Astrocyte (in vitro differentiated cells and primary cell): ENCODE measurements at places on chromosomes 1 and 21. TPM values are rescaled to one million over a fixed set of nuclear protein-coding genes. Genes with fewer than 3 reads are reported as not detected.
A peak's percentile ranks its signal among the peaks of the same experiment; 100 is the strongest.

The OR10Z1 gene
- total RNA-seq, result not detected in 2 replicates

The ADCY10 gene
- 0.07 and 0.27 TPM in 2 replicates for total RNA-seq

The GPA33 gene
- 0.99 and 1.2 TPM in 2 replicates for total RNA-seq

The SCMH1 gene
- total RNA-seq, result 18.0 and 18.4 TPM in 2 replicates

DNA sequence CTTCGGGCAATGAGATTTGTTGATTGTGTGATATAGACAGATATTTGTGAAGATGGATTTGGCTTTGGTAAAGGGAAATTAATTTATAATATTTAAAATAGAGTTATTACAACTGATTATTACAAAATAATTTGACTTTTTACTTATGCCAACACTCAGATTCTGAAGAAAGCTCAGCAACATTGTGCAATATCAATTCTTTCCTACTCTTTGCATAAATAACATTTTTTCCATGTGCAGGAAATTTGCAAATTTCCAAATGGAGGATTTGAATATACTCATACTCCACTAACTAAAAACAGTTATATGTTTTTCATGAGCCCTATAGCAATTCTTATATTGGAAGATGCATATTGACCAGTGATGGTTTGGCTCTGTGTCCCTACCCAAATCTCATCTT, 676.4 kb upstream of the ADAMTS5 start:
- H3K4me1 ChIP-seq, result no peaks in the 10 kb centered on the region
- H3K4me3 ChIP-seq, result no peak overlapping the region
- H3K36me3 ChIP-seq, result no peaks in the 10 kb centered on the region
- no peak overlapping the region for H3K27ac ChIP-seq
- DNase-seq, result no peak

- no peak overlapping the region for H3K27ac ChIP-seq
- H3K27me3 ChIP-seq, result no peaks in the 10 kb centered on the region
- no peaks in the 10 kb centered on the region for H3K4me1 ChIP-seq
- H3K36me3 ChIP-seq, result no peaks in the 10 kb centered on the region
- no peak for DNase-seq
These were observed 84.5 kb downstream of the SPATA17 start for GRCh38 chr1:217715681-217716080.

DNA sequence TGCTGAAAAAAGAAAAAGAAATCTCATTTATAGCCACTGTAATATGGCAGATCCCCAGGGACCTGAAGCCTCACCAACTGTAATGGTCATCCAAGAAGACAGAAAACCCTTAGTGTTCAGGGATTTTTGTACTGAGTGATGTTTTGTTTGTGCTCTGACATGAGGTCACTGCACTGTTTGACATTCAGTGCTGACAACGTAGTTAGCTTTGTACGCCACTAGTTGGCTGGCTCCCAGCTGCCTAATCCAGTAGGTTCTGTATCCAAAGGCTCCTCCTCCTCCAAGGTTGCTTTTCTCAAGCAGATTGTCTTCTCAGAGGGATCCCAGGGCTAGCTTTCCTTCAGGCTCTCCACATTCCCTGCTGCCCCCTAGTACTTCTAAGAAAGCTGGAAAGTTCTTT, 9.5 kb upstream of the YRDC start:
- no peaks in the 10 kb centered on the region for H3K4me1 ChIP-seq
- no peak for DNase-seq
- no peaks in the 10 kb centered on the region for H3K27me3 ChIP-seq
- no peak overlapping the region for H3K4me3 ChIP-seq
- H3K36me3 ChIP-seq, result peaks cover 22% of the 10 kb centered on the region

GRCh38 chr1:44154049-44154448, 12.6 kb upstream of the KLF18 start:
- peaks cover 3% of the 10 kb centered on the region for H3K4me1 ChIP-seq
- H3K36me3 ChIP-seq, result no peaks in the 10 kb centered on the region
- no peak overlapping the region for H3K27ac ChIP-seq
- peak; percentile 12 for DNase-seq
- H3K27me3 ChIP-seq, result peaks cover 18% of the 10 kb centered on the region
- no peak overlapping the region for H3K4me3 ChIP-seq

DNA sequence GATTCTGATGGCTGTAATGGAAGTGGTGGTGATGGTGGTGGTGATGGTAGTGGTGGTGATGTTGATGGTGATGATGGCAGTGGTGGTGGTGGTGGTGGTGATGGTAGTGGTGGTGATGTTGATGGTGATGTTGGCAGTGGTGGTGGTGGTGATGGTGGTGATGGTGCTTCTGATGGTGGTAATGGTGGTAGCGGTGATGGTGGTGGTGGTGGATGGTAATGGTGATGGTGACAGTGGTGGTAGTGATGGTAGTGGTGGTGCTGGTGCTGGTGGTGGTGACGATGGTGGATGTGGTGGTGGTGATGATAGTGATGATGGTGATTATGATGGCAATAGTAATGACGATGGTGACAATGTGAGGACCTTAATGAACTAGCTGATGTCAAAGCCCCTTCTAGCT, 35.6 kb upstream of the LRRC3 start:
- H3K4me1 ChIP-seq, result no peaks in the 10 kb centered on the region
- H3K4me3 ChIP-seq, result no peak overlapping the region
- H3K27me3 ChIP-seq, result no peaks in the 10 kb centered on the region
- H3K27ac ChIP-seq, result no peak overlapping the region

- H3K27ac ChIP-seq, result no peak overlapping the region
- H3K4me1 ChIP-seq, result no peaks in the 10 kb centered on the region
- H3K36me3 ChIP-seq, result no peaks in the 10 kb centered on the region
- H3K27me3 ChIP-seq, result no peaks in the 10 kb centered on the region
These were observed 76.7 kb downstream of the SLC35F3 start for GRCh38 chr1:233981042-233981675.

GRCh38 chr1:5574641-5575040, 417.6 kb downstream of the NPHP4 start:
- DNase-seq, result no peak
- no peaks in the 10 kb centered on the region for H3K36me3 ChIP-seq
- H3K27me3 ChIP-seq, result no peaks in the 10 kb centered on the region
- no peaks in the 10 kb centered on the region for H3K4me1 ChIP-seq
- no peak overlapping the region for H3K27ac ChIP-seq

DNA sequence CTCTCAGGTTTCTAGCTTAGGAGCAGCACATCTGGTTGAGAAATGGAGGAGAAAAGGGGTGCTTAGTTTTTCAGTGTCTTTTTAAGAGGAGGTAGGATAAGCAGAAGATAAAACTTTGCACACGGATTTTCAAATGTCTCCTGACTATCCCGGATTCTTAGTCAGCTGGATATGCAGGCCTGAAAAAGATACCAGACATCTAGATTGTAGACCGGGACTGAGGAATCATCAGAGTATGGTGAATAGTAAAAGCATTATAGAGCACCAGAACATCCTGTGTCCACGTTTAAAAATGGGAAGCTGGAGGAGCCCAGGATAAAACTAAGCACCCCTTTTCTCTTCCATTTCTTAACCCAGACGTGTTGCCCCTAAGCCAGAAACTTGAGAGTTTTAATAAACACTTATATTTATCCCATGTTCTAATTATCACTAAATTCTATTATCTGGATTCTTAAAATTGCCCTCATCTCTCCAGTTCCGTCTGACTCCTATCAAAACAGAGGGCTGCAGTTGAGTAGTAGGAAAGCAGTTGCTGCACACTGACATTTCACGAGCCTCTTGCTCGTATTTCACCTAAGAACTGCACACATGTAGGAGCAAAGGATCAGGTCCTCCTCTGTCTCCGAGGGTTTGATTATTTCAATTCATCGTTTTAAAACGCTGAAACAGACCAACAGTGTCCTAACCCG, 609 bp downstream of the PIGK start:
- peaks cover 2% of the 10 kb centered on the region for H3K4me1 ChIP-seq
- H3K27ac ChIP-seq, result peak overlapping the region; percentile 66
- no peaks in the 10 kb centered on the region for H3K36me3 ChIP-seq

- no peak overlapping the region for H3K27ac ChIP-seq
- no peak for DNase-seq
These were observed 31.7 kb downstream of the A3GALT2 start for GRCh38 chr1:33288976-33289857.

- no peak for DNase-seq
- no peaks in the 10 kb centered on the region for H3K4me1 ChIP-seq
- H3K27ac ChIP-seq, result no peak overlapping the region
These were observed 322.6 kb downstream of the HHIPL2 start for GRCh38 chr1:222225316-222225691.

DNA sequence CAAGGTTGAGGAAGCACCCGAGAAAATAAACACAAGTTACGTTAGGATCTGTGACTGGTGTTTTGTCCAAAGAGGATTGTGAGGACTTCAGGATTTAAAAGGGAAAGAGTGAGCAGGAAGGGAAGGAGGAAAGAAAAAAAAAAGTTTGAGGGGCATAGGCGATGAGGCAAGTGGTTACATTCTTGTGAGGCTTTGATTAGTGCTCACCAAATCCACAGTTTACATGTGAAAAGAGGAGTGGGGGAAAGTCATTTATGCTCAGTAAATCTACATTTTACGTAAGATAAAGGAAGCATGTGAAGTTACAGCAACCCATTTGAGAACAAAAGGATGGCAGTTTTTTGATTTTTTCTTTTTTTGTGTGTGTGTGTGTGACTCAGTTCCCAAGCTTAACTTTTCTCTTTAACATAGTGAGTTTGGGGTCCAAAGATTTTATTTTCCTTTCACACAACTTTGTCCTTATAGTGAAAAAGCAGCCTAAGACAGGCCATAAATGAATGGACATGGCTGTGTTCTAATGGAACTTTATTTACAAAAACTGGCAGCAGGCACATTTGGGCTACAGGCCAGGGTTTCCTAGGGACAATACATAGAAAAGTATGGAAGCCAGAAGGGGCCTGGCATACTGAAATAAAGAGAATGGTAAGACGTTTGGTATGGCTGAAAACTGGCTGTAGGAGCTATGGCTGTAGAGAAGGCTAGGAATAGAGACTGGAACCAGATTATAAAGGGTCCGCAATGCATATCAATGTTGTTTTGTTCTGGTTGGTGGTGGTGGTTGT, 121.7 kb downstream of the FGGY start:
- H3K4me3 ChIP-seq, result no peak overlapping the region
- H3K27me3 ChIP-seq, result no peaks in the 10 kb centered on the region
- H3K36me3 ChIP-seq, result no peaks in the 10 kb centered on the region
- H3K4me1 ChIP-seq, result no peaks in the 10 kb centered on the region
- no peak overlapping the region for H3K27ac ChIP-seq

GRCh38 chr1:186207391-186208085, 167.5 kb downstream of the TPR start:
- no peak overlapping the region for H3K27ac ChIP-seq
- H3K4me1 ChIP-seq, result no peaks in the 10 kb centered on the region
- H3K4me3 ChIP-seq, result no peak overlapping the region
- H3K27me3 ChIP-seq, result no peaks in the 10 kb centered on the region

DNA sequence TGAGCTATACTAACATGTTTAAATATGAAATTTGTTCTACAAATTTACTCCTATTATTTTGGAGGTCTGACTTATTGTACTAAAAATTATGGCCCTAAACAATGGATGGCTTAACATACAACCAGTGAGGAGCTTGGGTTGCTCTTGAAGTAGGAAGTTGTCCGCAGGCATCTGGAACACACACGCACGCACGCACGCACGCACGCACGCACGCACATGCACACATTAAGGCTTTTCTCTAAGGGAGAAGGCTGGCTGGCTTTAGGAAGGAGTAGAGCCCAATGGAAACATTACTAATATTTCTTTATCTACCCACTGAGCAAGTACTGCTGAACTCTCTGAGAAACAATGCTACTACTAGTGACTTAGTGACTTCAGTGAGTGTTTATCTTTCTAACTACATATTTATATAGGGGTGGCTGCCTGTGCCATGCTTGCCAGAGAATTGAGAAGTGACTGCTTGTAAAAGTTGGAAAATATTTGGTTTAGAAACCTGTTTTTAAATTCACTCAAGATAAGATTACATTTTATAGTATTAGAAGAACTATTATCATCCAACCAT, 16.2 kb upstream of the ARHGAP29 start:
- no peaks in the 10 kb centered on the region for H3K36me3 ChIP-seq
- no peak for DNase-seq
- H3K27ac ChIP-seq, result no peak overlapping the region
- peaks cover 14% of the 10 kb centered on the region for H3K4me1 ChIP-seq
- no peak overlapping the region for H3K4me3 ChIP-seq

GRCh38 chr1:165869343-165869742, 41.9 kb downstream of the UCK2 start:
- no peaks in the 10 kb centered on the region for H3K27me3 ChIP-seq
- H3K36me3 ChIP-seq, result no peaks in the 10 kb centered on the region
- H3K27ac ChIP-seq, result no peak overlapping the region
- H3K4me1 ChIP-seq, result no peaks in the 10 kb centered on the region
- DNase-seq, result no peak
- H3K4me3 ChIP-seq, result no peak overlapping the region

GRCh38 chr1:42168391-42168670, 3.8 kb upstream of the GUCA2A start:
- H3K4me1 ChIP-seq, result peaks cover 5% of the 10 kb centered on the region
- H3K4me3 ChIP-seq, result no peak overlapping the region
- no peak overlapping the region for H3K27ac ChIP-seq
- no peak for DNase-seq
- H3K27me3 ChIP-seq, result no peaks in the 10 kb centered on the region

DNA sequence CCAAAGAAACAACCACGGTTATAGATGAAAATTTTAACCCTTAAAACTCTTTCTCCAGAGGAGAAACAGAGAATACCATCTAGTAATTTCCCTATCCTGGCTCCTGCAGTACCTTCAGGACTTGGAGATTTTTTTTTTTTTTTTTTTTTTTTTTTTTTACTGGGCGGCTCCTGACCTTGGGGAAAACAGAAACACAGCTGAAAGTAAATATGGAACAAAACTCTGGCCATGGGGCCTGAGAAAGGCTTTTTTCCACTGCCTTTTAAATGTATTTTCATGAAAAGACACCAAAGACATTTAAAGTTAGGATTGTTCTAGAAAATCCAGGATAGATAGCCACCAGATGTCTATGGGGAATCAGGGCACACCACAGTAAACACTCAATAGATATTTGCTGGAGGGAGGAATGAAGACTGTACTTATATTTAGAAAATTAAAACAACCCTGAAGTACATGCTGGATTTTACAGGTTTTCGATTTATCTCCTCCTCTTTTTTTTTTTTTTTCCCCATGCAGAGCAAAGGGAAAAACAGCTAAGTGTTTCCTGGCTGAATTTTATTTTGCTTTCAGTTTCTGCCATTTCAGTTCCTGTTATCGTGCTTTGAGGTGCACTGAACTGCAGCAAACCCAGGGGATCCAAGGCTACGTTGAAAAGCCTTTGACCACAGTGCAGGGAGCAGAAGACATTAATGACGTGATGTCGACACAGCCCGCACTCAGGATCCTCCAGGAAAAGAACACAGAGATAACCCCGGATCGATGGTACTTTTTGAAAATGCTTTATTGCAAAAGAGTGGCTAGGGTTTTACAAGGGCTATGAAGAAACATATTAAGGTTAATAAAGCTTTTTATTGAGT, 35.7 kb upstream of the CNN3 start:
- peak overlapping the region; percentile 45 for H3K4me3 ChIP-seq
- no peaks in the 10 kb centered on the region for H3K36me3 ChIP-seq
- no peak overlapping the region for H3K27ac ChIP-seq
- no peaks in the 10 kb centered on the region for H3K27me3 ChIP-seq

GRCh38 chr1:99648107-99648506, 2.2 kb downstream of the PALMD start:
- peaks cover 26% of the 10 kb centered on the region for H3K4me1 ChIP-seq
- H3K36me3 ChIP-seq, result no peaks in the 10 kb centered on the region
- DNase-seq, result no peak
- H3K27ac ChIP-seq, result no peak overlapping the region
- H3K4me3 ChIP-seq, result no peak overlapping the region
